ENCODE measurements at places on chromosomes 3 and 15.

- DNase-seq: no peak
These were observed 14.0 kb upstream of the DYNC1LI1 start for GRCh38 chr3:32584660-32585059.

DNA sequence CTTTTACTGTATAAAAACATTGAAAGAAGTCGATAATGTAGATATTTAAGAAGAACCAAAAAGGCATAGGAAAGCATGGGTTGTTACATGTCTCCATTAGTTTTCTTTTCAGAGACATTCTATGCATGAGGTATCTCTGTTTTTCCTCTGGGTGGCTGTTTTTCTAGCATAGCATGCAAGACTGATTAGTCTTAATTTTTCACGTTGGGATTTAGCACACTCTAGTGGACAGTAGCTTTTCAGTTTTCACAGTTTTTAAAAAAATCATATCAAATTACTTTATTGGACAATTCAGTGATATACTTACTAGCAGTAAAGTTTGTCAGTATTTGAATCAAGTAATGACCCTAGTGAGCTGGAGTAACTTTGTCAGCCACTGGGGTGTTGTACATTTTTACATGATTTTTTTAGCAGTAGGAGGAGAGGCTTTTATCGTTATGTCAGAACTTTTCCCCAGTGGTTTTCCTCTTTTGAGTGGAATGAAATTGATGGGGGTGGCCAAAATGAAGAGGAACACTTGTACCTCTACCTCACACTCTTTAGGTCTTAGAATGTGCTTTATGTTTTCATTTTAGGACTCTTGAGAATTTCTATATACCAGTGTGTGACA lies 57.2 kb downstream of the SEC22A start:
- DNase-seq: no peak

- DNase-seq: no peak
These were observed 354.7 kb downstream of the MCTP2 start for GRCh38 chr15:94586099-94586498.

GRCh38 chr3:2354702-2355101 lies 256.0 kb downstream of the CNTN4 start:
- no peak for DNase-seq

GRCh38 chr3:155024006-155024638 lies 56.0 kb upstream of the MME start:
- DNase-seq: no peak

- DNase-seq: no peak
These were observed 3.0 kb downstream of the CHRNA7 start for GRCh38 chr15:32033186-32033890.

DNA sequence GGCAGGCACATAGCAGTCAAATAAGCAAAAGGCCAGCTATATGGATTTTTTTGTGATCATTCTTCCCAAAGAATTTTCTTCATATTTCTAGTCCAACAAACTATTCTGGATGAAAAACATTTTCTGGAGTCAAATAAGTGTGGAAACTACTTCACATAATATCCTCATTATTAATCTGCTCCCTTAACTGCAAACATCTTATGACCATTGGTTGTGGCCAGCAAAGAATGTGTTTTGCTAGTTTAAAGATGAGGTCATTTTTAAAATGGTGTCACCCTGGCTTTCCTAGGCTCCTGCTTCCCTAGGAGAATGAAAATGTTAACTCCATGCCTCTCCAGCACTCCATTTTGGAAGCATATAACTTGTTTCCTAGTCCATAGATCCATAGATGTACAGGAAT lies 118.8 kb downstream of the SST start:
- no peak for DNase-seq

DNA sequence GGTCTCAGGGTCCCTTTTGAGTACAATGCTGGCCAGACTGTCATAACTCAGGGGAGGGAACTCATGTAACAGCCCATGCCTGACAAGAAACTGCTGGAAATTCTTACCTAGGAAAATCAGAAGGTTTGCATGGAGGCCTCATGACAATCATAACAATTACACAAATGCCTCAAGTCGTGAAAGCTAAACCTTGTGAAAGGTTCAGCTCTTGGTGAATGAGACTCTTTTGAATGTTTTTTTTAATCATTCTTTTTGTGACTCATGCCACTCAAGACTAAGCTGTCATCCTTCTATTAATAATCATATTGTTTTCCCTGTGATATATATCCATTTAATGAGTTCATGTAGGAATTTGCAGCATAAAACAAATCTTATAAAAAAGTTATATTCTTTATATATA lies 61.4 kb upstream of the LEKR1 start:
- DNase-seq: no peak

- DNase-seq: no peak
These were observed 3.5 kb upstream of the UBE2E2 start for GRCh38 chr3:23199649-23200048.

DNA sequence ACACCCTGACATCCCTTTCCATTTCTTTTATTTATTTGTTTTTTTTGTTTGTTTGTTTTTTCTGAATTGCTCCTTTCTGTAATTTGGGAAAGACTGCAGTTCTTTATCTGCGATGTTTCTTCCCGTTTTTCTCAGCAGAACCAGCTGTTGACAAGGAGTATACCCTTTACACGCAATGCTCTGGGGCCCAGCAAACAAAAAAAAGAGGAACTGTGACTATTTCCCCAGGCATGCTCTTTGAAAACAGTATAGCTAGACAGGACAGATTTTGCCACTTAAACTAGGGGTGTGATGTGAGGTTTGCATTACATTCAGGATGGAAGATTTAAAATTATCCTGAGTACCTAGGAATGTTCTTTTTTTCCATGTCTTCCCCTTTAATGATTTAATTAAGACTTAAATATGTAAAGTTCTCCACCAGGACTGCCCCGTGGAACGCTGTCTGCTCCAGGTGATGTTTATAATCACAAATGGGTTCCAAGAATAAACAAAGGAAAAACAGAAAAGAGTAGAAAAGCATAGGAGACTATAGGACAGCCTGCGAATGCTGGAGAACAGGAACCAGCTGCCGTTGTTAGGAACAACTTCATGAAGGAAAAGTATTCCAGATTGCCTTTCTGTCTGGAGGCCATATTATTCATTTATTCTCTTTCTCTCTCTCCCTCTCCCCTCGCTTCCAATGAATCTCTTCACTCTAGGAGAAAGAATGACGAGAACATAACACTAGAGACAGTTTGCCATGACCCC lies 43.3 kb downstream of the TGFBR2 start:
- no peak for DNase-seq

DNA sequence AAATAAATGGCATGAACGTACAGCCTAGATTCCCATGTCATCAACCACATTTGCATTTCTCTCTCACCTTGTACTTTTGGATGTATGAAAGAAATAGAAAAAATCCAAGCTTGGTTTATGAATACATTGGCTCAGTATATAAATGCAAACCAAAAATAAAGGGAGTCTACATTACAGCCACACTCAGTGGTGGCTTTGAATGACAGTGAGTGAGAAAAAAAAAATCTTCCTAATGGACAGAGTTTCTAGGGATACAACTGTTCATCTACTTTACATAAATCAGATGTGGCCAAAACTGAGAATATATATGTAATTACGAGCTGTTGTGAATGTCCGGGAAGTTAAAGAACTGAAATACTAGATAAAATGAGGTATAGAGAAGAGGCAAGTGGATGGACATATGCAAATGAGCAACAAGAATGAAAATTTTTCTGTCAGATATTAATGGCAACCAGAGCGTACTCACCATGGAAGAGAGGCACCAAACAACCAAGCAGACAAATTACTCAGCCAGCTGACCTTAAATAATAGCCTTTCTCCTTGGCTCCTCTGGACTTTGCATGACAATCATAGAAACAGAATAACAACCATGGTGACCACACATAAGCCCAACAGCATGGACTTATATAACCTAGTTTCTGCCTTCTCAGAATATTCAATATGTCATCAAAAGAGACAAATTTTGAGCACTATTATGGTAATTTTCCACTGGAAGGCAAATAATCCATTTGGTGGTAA lies 1305.8 kb downstream of the OTOL1 start:
- DNase-seq: no peak

DNA sequence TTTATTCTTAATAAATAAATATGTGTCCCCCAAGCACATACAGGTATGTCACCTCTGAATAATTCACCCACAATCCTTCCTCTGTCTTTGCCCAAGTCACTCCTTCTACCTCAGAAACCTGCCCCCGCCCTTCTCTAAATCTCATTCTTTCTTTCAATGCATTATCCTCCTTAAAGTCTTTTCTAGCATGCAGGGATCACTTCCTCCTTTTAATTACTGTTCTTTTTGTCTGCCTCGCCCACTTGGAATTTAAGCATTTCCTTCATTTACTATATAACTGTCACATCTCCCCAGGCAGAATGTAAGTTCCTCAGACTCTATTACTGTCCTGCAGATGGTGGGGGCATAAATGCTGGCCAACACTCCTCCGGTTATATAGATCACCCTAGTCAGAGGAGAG lies 7.8 kb downstream of the CCDC80 start:
- DNase-seq: no peak

All from stimulated activated naive CD8-positive, alpha-beta T cell treated with anti-CD3 and anti-CD28 coated beads, Interleukin-15, amount 100 ng/mL, for 72 hours (primary cell).